ENCODE measurements at places on chromosomes 1 and 21.

DNA sequence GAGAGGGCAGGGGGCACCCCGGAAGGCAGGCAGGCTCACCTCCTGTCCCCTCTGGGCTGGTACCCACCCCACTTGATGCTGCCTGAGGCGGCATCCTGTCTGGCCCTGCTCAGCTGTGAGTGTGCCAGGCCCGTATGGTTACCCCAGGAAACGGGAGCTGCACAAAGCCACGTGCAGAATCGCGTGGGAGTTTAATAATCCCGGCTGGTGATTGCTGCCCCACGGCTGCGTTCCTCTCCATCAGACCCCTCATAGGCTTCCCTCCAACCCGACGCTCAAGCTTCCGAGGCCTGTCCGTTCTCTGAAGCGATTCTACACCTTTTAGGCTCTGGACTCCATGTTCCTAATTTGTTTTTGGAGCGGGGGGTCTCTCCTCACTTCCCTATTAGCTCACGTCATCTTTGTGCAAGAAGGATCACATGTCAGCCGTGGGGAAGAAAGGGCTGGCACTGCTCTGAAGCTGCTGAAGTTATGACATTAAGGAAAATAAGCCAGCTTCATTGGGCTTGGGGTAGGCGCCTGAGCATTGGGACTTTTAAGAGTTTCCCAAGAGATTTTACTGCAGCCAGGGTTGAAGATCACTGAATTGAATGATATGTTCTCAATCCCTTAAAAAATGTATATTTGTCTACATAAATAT is 1.1 kb upstream of the B3GALT5 start:
- no peak for DNase-seq

GRCh38 chr1:52057255-52057654 is 1.2 kb downstream of the BTF3L4 start:
- DNase-seq: no peak

DNA sequence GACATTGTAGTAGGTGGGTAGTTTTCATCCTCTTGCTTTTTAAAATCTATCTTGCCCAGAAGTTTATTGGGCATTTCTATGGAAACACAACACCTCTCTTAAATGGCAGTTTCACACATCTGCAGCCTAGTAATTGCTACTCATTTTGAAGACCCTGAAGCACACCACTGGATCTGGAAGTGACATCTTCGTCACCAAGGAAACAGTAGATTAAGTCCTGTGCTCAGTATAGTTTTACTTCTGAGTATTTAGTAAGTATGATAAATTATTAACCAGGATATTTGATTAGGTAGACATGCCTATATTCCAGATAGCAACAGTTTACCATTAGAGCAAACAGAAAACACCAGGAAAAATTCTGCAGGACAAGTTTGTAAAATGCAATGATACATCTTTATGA is 48.7 kb downstream of the UCK2 start:
- no peak for DNase-seq

- no peak for DNase-seq
These were observed 7.4 kb upstream of the AADACL3 start for GRCh38 chr1:12708396-12709090.
